ENCODE measurements at places on chromosomes 2 and 18.

- DNase-seq: no peak
These were observed 130.5 kb downstream of the RAB3GAP1 start for GRCh38 chr2:135182601-135183000.

DNA sequence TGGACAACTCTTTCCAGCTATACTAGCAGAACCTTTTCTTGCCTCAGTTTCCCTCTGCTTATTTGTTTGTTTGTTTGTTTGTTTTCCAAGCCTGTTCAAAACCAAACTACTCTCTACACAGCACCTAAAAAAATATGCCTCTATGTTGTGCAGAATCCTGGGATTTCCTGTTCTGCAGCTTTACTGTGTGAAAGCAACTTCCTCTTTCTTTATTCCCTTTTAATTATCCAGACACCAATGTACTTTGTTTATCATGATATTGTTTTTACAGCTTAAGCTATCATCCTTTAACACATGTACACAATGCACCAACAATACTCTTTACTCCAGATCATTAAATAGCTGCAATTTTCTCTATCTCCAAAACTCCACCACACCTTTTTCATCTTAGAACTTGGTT, 259.5 kb downstream of the EPHA4 start:
- no peak for DNase-seq

DNA sequence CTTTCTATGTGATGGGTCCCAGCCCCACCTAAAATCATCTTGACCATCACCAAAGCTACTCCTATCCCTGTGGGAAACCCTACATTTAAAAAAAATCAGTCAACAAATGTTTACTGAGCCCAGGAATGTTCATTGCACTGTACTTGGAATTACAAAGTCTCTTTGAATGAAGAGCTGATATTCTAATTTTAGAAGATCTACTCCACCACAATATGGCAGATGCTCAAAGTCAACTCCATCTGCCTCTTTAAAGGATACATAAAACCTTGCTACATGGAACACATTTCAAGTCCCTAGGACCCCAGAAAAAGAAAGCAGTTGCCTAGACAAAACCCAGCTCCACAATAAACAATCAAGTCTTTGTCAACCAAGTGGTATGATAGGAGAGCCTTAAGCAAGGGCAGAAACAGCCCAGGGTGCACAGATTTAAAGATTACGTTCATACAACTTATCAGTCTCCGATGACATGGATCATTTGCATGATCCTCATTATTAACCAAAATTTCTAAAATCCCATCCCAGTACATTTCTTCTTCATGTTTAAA, 234.3 kb upstream of the ACVR2A start:
- DNase-seq: no peak

DNA sequence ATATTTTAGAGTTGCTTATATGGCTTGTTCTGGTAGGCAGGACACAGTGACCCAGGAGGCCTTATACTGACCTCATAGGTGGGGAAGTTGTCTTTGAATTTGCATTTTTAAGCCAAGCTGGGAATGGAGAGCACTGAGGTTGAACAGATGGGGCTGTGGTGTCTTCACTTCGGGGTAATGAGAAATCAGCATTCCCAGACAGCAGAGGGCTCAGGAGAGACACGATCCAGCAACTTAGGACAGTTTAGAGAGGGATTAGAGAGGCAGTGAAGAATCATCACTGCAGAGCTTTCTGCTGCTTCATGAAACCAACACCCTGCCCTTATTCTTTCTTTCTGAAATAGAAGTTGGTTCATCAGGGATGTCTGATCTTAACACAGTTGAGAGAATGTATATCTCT, 202.4 kb downstream of the TDRD15 start:
- DNase-seq: no peak

- DNase-seq: no peak
These were observed 264.5 kb upstream of the LRP1B start for GRCh38 chr2:142395291-142395690.

DNA sequence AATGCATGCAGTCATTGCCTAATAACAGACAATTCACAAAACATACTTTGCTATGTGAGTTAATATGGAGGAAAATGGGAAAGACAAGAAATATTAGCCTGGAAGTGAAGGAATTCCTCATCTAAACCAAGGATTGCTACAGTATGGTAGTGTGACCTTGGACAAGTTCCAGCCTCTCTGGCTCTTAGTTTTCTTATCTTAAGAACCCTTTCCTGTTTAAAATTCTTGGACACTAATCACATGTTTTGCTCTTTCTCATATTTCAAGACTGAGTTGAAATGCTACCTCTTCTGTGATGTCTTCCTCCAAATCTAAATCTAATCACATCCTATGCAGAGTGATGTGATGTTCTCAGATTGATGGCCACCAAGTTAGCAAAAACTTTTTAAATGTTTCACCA, 20.8 kb upstream of the ADAM23 start:
- DNase-seq: no peak

DNA sequence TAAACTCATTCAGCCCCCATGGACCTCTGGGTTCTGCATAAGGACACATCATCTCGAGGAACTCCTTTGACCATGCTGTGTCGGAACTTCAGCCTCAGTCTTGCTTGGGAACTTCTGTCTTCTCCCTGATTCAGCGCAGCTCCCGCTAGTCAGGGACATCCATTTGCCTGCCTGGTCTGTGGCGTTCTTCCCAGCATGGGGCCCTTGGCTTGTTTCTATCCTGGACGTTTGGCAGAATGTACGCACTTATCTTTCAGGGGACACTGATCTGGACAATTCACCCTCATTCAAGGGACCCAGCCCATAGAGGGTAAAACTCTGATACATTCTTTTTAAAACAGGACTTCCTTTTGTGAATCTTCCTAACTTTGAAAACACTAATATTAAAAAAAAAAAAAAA, 75.8 kb upstream of the WIPF1 start:
- DNase-seq: no peak

DNA sequence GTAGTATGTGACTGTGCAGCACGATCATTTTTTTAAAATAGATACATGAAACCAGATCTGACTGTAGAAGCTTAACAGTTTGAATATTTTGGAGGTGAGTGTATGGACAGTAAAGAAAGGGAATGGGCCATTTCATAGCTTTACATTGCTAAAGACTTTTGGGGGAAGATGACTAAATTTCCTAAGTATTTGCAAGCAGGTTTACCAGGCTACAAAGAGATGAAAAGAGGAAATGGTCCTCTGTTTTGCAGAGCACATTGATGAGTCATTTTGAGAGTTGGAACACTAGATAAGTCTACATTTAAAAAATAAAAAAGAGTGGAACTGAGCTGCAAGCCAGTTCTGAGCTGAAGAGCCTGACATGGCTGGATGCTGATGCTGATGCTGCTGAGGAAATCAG, 115.7 kb upstream of the LRATD1 start:
- no peak for DNase-seq

- no peak for DNase-seq
These were observed 784.8 kb upstream of the CDH2 start for GRCh38 chr18:28961669-28962228.

- no peak for DNase-seq
These were observed 75.0 kb downstream of the PTGR3 start for GRCh38 chr18:75133721-75134610.

DNA sequence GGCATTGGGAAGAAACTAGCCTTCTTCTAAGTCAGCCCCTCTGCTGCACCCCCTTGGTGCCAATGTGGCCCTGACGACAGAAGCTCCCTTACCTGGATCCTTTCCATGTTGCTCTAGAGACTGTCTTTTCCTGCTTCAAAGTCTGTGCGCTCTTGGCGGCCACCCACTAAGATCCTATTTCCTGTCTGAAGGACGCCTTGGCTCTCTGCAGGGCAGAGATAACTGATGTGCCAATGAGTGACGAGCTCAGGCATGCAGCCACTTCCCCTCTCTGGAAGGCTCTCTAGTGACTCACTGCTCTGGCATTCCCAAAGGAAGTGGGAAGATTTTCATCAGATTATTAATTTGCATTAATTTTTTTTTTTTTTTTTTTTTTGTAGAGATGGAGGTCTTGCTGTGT, 273.5 kb downstream of the CDH20 start:
- DNase-seq: no peak

DNA sequence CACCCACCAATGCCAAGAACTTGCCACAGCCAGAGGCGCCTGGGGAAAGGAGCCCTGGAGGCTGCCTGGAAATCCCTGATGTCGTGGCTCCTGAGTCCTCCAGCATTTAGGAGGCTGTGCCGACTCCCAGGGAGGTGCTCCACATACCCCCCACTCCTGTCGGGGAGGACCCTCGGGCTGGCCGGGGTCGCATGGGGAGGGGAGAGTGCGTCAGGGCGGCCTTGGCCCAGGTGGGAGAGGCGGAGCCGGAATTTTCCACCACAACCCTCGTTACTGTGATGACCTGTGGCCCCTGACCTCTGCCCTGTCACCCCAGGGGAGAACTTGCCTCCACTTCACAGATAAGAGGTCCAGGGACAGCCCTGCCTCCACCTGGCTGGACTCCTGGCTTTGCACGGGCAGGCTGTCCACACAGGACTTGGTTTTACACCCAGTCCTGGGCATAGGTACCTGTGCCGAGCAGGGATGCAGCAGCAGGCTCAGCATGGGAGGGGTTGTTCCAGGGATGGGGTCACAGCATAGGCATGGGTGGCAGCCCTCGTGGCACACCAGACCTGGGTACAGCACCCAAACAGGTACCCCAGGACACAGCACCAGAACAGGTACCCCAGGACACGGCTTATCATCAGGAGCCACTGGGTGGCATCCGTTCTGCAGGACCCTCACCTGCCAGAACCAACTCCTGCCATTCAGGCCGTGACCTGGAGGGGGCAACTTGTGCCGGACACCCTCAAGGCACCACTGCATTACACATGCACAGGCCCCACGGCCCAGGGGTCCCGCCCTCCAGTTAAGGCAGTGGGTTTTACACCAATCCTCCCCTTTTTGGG, 12.3 kb upstream of the AGXT start:
- DNase-seq: no peak
